ENCODE measurements at places on chromosomes 7 and 10. TPM values are rescaled to one million over a fixed set of nuclear protein-coding genes. Genes with fewer than 3 reads are reported as not detected.

The SCIN gene
- 19.6 TPM for total RNA-seq

The PI4K2A gene
- total RNA-seq, result 34.4 TPM

The FAM241B gene
- not detected for total RNA-seq

The CCDC172 gene
- not detected for total RNA-seq

The TMEM236 gene
- 4.1 TPM for total RNA-seq

The CTTNBP2 gene
- 7.0 TPM for total RNA-seq

The GTPBP10 gene
- total RNA-seq, result 19.6 TPM

Data from upper lobe of left lung (tissue), 6 donors.